Activated T-cell treated with anti-CD3 and anti-CD28 coated beads for 4 hours (primary cell): ENCODE measurements at places on chromosomes 11 and 22.

DNA sequence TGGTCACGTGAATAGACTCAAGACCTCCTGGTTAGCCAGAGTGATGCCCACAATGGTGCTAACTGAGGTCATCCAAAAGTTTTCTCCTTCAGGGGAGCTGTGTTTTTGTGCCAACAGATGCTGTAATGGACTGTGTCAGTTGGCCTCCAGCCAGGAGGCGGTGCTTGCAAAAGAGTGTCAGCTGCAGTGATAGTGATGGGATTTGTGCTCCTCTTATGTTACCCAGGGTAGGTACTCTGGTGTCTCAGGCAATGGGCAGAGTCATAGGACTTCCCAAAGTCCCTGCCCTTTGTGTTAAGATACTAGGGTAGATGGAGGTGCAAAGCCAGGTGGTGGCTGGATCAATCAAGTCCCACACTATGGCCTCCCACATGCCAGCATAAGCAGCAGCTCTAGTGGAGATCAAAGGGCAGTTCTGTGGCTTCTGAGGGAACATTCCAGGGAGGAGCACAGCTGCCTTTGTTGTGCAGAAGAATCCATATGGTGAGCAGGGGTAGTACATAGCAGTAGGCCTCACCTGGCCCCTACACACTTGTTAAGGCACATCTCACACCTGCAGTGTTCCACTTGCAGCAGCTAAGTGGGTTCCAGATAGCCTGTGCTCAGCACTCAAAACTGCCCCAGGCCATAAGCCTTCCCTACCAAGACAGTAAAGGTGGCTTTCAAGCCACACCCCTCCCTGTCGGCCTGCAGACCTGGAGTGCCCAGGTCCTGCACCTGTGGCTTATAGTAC lies 9.4 kb upstream of the FANCF start:
- DNase-seq = no peak

DNA sequence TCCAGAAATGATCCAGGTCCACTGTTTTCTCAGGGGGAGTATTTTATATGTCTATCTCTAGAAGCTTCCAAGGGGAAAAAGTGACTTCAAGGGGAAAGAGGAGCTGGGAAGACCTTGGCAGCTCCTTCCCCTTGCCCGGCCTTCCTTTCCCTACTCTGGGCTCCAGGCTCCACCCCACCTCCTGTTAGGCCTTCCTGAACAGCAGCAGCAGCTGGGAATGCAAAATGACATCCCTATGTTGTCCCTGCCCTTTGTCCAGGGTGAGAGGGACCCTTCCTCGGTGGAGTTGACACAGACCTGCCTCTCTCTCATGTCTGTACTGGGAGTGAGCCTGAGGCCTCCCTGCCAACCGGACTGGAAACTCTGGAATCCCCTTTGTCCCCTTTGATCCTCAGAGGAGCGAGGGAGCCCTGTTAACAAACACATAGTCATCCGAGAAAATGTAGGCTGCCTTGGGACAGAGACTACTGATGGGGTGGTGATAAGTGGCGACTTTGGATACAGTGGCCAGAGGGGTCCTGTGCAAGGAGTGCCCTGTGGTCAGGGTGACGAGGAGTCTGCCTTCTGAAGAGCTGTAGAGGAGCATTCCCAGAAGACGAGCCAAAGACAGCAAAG lies 9.0 kb upstream of the MALAT1 start:
- DNase-seq = no peak

GRCh38 chr22:37508431-37508992 lies 10.7 kb downstream of the CARD10 start:
- DNase-seq = no peak

DNA sequence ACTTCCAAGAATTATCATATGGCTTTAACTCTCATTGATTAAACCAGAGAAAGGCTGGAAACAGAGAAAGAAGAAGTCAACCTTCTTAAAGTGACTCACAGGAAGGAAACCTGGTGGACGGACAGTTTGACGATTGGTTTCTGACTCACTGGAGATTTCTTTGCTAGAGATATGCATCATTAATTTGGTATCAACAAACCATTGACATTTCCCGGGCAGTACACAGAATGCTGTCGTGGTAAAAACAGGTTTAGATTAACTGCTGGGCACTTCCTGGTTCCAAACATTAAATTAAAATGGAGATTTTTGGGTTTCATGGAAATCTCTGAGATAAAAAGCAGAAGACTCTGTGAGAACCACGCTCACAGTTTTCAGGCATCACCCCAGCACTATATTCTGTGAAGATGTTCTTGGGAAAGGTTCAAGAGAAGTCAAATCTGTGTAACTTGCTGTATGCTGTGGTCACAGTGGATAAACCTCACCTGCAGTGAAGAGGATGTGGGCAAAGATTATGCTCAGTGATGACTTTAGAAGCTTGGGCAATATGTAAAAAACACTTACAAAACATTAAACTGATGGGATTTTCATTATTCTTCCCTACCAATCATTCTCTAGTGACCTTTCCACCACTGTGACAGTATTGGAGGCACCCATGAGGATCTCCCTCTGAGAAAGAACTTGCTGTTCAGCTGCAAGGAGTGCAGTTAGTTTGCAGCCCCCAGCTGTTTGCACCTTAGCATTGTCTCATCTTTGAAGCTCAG lies 61.1 kb upstream of the CD44 start:
- peak; percentile 33 for DNase-seq

DNA sequence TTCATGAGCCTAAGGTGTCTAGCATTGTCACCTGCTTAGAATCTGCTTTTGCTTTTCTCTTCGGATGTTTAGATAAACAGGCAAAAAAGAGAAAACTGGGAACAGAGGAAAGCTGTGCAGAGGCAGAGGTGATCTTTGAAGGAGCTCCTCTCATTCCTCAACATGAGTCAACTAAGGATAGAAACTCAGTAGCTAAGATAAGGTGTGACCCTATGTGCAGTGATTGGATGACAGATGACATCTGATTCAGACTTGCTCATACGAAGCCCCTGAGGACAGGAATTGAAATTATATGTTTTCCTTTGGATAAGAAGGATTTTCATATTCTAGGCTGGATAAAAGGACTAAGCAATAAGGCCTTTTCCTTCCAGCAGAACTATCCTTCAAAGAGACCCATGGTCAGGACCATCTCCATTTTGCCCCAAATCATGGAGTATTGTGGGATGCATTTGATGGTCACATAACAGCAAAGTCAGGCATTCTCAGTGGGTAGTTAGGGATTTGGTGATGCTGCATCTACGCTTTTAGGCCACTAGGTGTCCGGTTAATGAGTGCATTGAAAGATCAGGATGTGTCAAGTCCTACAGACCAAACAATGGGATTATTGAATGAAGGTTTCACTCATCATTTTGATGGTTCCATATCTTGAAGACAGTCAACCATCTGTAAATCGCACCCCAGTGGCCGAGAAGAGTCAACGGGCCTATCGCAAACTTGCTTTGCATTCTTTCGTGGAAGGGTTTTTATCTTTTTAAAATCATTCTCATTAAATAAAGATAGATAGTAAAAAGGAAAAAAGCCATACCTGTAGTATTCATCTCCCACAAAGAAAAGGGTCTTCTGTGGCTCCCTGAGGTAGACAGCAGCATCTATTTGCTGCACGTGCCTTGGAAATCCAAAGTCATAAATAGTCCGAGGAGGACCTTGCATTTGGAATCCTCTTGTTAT lies 32.2 kb downstream of the MMP20 start:
- DNase-seq = no peak

GRCh38 chr11:10032935-10033334 lies 261.1 kb downstream of the SBF2 start:
- DNase-seq = no peak

GRCh38 chr11:119907878-119908572 lies 179.0 kb upstream of the NECTIN1 start:
- DNase-seq = no peak

GRCh38 chr11:66933531-66933930 lies 24.7 kb downstream of the PC start:
- DNase-seq = no peak

DNA sequence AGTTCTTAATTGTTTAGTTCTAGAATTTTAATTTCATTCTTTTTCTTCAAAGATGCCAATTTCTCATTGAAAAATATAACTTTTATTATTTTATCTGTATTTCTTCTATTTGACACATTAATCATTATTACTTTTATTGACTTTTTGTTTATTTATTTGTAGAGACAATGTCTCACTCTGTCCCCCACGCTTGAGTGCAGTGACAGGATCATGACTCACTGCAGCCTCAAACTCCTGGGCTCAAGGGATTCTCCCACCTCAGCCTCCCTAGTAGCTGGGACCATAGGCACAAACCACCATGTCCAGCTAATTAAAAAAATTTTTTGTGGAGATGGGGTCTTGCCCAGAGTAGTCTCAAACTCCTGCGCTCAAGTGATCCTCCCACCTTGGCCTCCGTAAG lies 30.3 kb upstream of the FBLN1 start:
- DNase-seq = no peak
